ENCODE measurements at places on chromosomes 6 and 20. TPM values are rescaled to one million over a fixed set of nuclear protein-coding genes. Genes with fewer than 3 reads are reported as not detected.

GRCh38 chr6:37480951-37481534 lies 18.6 kb downstream of the CCDC167 start:
- peaks cover 38% of the 10 kb centered on the region for H3K4me1 ChIP-seq
- H3K27ac ChIP-seq, result peak overlapping the region; percentile 42
- no peak overlapping the region for H3K4me3 ChIP-seq
- H3K27me3 ChIP-seq, result no peaks in the 10 kb centered on the region
- H3K36me3 ChIP-seq, result no peaks in the 10 kb centered on the region

DNA sequence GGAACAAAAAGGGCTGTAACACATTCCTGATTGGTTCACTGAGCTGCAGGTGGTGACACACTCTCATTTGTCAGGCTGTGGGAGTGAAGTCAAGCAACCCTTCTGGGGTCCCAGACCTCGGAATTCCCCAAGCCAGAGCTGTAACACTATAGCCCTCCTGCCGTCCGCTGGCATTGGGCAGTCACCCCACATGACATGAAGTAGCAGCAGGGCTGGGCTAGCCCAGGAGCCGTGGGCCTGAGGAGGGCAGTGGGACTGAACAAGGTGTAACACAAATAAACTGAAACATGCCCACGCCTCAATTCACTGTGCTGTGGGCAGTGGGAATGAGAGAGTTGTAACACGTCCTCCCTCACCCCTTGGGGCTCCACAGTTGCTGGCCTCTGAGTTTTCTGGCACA lies 689.1 kb upstream of the EYS start:
- H3K27me3 ChIP-seq, result no peaks in the 10 kb centered on the region
- H3K27ac ChIP-seq, result no peak overlapping the region
- H3K4me1 ChIP-seq, result no peaks in the 10 kb centered on the region

- peaks cover 6% of the 10 kb centered on the region for H3K27me3 ChIP-seq
- no peak overlapping the region for H3K27ac ChIP-seq
- H3K4me3 ChIP-seq, result peak overlapping the region; percentile 27
Measured at GRCh38 chr6:70166088-70166958, 136.6 kb downstream of the COL9A1 start.

- no peaks in the 10 kb centered on the region for H3K36me3 ChIP-seq
- H3K27ac ChIP-seq, result no peak overlapping the region
- no peak overlapping the region for H3K4me3 ChIP-seq
- H3K27me3 ChIP-seq, result peaks cover 40% of the 10 kb centered on the region
Measured at GRCh38 chr20:1003920-1004697, 2.0 kb upstream of the RSPO4 start.

DNA sequence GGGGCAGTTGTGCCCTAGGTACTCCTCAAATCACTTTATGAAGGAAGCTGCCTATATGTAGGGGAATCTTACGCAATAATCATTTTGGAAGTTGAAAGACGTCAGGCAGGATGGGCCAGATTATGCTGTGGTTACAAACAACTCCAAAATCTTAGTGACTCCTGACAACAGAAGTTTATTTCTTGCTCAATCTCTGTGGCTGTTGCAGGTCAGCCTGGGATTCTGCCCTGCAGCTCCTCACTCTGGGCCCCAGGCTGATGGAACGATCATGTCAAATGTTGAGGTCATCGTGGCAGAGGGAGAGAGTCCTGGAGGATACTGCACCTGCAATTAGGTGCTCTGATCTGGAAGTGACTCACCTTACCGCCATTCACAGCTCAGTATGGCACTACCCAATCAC lies 88.4 kb downstream of the ZDHHC14 start:
- no peak overlapping the region for H3K27ac ChIP-seq
- no peak overlapping the region for H3K4me3 ChIP-seq
- no peaks in the 10 kb centered on the region for H3K27me3 ChIP-seq
- no peaks in the 10 kb centered on the region for H3K36me3 ChIP-seq

GZF1 gene
- total RNA-seq, result 12.9 TPM

DNA sequence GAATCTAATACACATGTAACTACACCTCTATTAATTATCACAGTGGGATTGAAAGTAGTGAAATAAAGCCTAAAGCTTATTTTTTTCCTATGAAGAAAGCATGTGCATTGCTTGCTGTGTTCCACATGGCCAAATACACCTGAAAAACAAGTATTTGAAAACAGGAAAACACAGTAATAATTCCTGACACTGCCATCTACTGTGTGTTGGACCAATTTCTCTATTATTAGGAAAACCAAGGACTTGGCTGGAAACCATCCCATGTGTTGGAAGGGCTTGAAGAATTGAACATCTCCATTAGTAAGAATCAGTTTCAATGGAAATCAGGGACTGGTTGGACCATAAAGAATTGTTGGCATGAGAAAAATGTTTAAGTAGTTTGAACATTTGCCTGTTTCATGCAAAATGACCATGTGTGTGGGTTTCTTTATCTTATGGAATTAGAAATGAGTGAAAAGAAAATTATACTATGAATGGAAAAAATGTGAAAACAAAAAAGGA lies 124.1 kb downstream of the PHF3 start:
- no peaks in the 10 kb centered on the region for H3K36me3 ChIP-seq
- no peaks in the 10 kb centered on the region for H3K4me1 ChIP-seq
- no peak overlapping the region for H3K4me3 ChIP-seq

GRCh38 chr20:21315138-21315537 lies 12.0 kb downstream of the XRN2 start:
- no peaks in the 10 kb centered on the region for H3K4me1 ChIP-seq
- H3K4me3 ChIP-seq, result no peak overlapping the region
- H3K27ac ChIP-seq, result no peak overlapping the region
- no peak for DNase-seq
- H3K27me3 ChIP-seq, result no peaks in the 10 kb centered on the region

C6orf58 gene
- not detected for total RNA-seq

DNA sequence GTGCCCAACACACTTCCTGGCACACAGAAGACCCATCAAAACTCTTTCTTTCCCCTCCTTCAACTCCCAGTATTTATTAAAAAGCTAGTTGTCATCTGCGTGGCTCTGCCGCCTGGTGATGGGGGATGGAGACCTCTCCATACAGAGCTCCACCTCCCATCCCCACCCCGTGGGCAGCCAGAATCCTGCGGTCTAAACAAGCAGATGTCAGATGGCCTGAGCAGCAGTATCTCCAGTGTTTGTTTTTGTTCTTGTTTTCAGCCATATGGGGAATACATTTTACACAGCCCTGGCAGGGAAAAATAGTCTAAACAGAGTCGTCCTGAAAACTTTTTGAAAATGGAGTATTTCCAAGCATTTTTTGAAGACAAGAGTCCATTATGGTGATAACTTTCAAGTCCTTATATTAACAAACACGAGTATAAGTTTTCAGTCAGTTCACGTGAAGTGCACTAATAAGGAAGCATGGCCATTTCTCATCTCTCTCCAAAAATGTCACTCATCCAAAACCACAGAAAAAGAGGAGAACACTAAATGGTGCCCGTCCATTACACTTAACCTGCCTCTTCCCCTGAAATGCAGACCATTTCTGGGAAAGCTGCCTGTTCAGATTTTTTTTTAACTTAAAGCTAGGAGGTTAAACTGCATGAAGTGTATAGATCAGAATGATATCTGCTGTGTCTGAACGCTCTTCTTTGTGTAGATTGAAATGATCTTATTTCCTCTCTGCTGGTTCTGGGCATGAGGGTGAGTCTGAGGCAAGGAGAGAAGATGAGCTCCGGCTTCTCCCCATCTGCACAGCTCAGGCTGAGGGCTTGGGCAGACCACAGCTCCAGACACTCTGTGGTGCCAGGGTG lies 91.0 kb downstream of the TCP11 start:
- no peak overlapping the region for H3K4me3 ChIP-seq
- no peaks in the 10 kb centered on the region for H3K36me3 ChIP-seq
- H3K27me3 ChIP-seq, result no peaks in the 10 kb centered on the region
- no peak overlapping the region for H3K27ac ChIP-seq
- DNase-seq, result no peak

IDH3B gene
- 94.3 TPM for total RNA-seq

GRCh38 chr6:140923048-140923447 lies 1209.7 kb upstream of the GJE1 start:
- H3K27me3 ChIP-seq, result no peaks in the 10 kb centered on the region
- no peak overlapping the region for H3K4me3 ChIP-seq
- DNase-seq, result no peak
- no peaks in the 10 kb centered on the region for H3K4me1 ChIP-seq
- no peak overlapping the region for H3K27ac ChIP-seq

SLC17A3 gene
- total RNA-seq, result not detected

GRCh38 chr6:121347484-121347883 lies 13.2 kb upstream of the TBC1D32 start:
- no peak overlapping the region for H3K4me3 ChIP-seq
- H3K27ac ChIP-seq, result no peak overlapping the region
- no peaks in the 10 kb centered on the region for H3K27me3 ChIP-seq
- no peak for DNase-seq

- H3K27me3 ChIP-seq, result peaks cover 60% of the 10 kb centered on the region
- peak; percentile 80 for DNase-seq
- H3K27ac ChIP-seq, result no peak overlapping the region
- peak overlapping the region; percentile 56 for H3K4me3 ChIP-seq
Measured at GRCh38 chr6:166253281-166253681, 54.9 kb downstream of the PRR18 start.

DNA sequence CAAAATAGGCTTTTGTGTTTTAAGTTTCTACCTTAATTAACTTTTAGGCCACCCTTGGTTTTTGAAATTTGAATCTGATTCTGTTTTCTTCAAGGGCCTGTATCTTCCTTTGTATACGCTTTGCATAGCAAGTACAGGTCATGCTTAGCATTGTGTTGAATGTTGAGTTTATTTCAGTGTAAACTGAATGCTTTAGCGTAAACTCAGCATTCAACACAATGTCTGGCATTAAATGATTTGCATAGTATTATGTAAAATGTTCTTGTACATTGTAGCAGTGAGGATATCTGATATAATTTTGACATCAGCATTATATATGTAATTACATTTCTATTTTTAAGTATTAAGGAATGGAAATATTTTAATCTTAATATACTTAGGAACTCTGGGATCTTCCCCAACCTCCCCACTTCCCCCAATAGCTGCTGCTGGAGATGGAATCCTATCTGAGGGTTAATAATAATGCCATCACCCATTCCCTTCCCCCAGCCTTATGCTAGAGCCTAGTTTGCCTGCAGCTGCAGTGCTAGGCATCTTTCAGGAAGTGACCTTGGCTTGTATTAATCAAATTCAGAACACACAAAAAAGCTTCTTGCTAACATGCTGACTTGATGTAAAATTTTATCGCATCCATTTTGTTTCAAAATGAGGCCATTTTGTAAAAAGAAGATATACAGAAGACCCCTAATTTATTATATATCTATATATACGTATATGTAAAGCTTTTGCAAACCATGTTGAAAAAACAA lies 73.1 kb downstream of the NCOA3 start:
- no peak for DNase-seq
- H3K27me3 ChIP-seq, result no peaks in the 10 kb centered on the region
- H3K4me1 ChIP-seq, result peaks cover 28% of the 10 kb centered on the region
- no peak overlapping the region for H3K27ac ChIP-seq

GRCh38 chr6:132136981-132137380 lies 185.8 kb upstream of the CCN2 start:
- no peak for DNase-seq
- no peaks in the 10 kb centered on the region for H3K27me3 ChIP-seq
- no peaks in the 10 kb centered on the region for H3K36me3 ChIP-seq
- peaks cover 4% of the 10 kb centered on the region for H3K4me1 ChIP-seq
- H3K27ac ChIP-seq, result no peak overlapping the region
- no peak overlapping the region for H3K4me3 ChIP-seq

GRCh38 chr6:15816661-15817060 lies 153.8 kb upstream of the DTNBP1 start:
- no peaks in the 10 kb centered on the region for H3K27me3 ChIP-seq
- no peak for DNase-seq
- no peaks in the 10 kb centered on the region for H3K36me3 ChIP-seq
- no peak overlapping the region for H3K4me3 ChIP-seq
- no peaks in the 10 kb centered on the region for H3K4me1 ChIP-seq

DNA sequence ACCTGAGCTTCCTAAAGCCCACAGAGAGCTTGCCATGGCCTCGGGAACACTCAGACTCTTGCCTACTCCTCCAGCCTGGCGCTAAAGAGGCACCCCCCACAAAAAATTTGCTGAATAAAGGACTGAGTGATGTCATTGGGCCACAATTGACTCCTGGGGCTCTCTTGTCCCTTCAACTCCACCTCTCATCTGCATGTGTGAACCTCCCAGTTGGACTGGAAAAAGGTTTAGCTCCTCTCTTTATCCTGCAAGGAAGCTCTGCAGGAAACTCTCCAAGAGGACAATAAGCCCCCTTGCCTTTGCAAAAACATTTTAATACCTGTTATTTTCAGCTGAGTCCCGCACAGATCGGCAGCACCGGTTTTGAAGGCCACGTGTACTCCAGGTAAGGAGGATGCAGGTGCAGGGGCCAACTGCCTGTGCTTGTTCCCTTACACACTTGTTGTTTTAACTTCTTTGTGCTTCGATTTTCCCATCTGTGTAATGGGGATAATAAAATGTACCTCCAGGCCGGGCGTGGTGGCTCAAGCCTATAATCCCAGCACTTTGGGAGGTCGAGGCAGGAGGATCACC lies 107.3 kb downstream of the TFAP2C start:
- peak overlapping the region; percentile 8 for H3K4me3 ChIP-seq
- peaks cover 33% of the 10 kb centered on the region for H3K4me1 ChIP-seq
- H3K27me3 ChIP-seq, result no peaks in the 10 kb centered on the region
- DNase-seq, result peak; percentile 83

GRCh38 chr6:56349194-56349593 lies 101.8 kb upstream of the COL21A1 start:
- H3K4me1 ChIP-seq, result peaks cover 7% of the 10 kb centered on the region
- no peaks in the 10 kb centered on the region for H3K27me3 ChIP-seq
- no peaks in the 10 kb centered on the region for H3K36me3 ChIP-seq
- no peak overlapping the region for H3K4me3 ChIP-seq

EYA4 gene
- total RNA-seq, result 2.3 TPM

DNA sequence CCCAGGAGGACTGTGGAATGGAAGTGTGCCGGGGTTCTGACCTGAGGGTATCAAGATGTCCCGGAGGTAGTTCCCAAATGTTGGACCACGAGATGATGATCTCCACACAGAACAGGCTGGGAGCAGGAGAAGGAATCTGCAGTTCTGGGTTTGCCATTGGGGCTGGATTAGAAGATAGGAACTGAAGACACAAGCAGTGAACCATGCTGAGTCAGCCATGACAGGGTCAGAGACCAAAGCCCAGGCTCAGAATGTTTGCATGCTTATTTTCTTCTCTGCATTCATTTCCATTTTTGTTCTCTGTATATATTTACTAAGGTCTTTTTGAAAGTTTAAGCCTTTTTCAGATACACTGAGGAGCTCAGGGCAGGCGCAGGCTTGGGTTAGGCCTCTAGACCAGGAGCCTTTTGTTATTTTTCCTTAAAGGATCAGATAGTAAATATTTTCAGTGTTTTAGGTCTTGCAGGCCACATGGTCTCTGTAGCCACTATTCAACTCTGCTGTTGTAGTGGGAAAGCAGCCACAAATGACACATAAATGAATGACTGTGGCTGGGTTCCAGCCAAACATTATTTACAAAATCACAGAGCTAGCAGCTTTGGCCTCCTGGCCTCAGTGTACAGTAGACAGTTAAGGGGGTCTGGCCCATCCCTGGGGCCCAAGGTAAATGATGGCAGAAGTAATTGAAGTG lies 28.5 kb downstream of the SLC35D3 start:
- no peak for DNase-seq
- H3K4me1 ChIP-seq, result peaks cover 15% of the 10 kb centered on the region
- H3K27ac ChIP-seq, result no peak overlapping the region
- no peaks in the 10 kb centered on the region for H3K27me3 ChIP-seq

Data from neural progenitor cell (in vitro differentiated cells).